AG04449 (cell line): ENCODE measurements at places on chromosomes 16 and 17.

- no peak for DNase-seq
Observed at GRCh38 chr16:64236316-64236715, 885.5 kb downstream of the CDH11 start.

DNA sequence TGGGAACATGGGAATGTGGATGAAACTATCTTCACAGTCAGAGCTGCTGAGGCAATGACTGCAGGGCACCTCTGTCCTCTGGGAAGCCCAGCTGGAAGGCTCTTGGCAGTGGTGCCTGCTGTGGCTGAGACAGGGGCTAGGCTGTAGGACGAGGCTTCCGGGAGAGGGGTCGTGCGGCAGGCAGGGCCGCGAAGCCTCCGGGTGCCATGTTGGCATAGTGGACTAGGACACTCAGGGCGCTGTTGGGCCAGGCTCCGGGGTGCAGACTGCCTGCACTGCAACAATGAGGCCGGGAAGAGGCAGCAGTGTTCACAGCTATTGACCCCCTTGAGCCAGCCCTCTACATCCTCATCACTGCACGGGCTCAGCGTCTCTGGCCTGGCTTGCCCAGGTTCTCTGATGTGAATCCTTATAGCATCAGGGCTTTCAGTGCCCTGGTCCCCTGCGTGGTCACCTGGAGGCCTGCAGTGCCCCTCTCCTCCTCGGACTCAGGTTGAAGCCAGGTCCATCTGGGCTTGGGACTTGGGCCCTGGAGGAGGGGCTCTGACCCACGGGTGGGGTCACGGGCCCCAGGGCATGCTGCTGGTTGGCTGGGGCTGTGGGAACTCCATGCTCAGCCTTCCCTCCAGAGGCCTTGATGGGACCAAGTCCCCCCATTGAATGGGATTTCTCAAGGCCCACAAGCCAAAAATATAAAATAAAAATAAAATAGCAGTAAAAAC, 91.6 kb downstream of the TNFRSF13B start:
- DNase-seq: no peak

- no peak for DNase-seq
Observed at GRCh38 chr16:84879569-84880487, 60.0 kb downstream of the CRISPLD2 start.

- DNase-seq: no peak
Observed at GRCh38 chr16:84647828-84648594, at the start of gene KLHL36. TSS of gene KLHL36 (plus strand) at chr16:84648511. CDS start at chr16:84650868, 2,357 bp downstream.

DNA sequence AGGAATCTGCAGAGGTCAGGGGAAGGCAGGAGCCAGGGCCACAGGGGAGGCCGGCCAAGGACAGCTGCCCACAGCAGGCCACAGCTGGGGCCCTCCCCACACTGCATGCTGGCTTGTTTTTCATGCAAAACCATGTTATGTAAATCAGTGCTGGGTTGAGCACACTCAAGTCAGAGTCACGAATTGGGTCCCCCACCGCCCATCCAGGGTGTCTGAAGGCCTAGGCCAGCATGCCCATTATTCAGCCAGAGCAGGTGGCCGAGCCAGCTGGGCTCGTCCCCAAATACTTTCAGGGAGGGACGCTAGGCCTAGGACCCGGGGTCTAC, 51.2 kb upstream of the TOB1 start:
- no peak for DNase-seq

GRCh38 chr16:8512941-8513624, 77.2 kb downstream of the TMEM114 start:
- no peak for DNase-seq
